Stimulated activated CD8-positive, alpha-beta memory T cell treated with anti-CD3 and anti-CD28 coated beads, Interleukin-4, amount 100 ng/mL, for 4 hours (primary cell): ENCODE measurements at places on chromosomes 4 and X.

DNA sequence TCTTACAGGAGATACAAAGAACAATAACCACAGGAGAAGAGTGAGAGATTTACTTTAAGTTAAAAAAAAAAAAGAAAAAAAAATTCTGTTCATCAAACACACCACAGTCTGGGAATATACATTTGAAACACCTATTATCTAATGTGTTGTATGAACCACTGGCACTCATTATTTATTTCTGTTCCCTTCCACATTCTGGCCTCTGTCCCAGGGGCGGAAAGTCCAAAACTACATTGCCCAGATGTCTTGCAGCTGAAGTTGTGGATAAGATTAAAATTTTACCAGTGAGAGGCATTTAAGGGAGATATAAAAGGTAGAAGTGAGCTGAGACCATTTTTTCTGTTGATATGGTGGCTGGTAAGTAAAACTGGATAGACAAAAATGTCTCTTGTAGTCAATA lies 56.2 kb downstream of the SCLT1 start:
- no peak for DNase-seq

GRCh38 chrX:120564925-120565324 lies 4.2 kb upstream of the CUL4B start:
- no peak for DNase-seq

- DNase-seq = no peak
These were observed 612.8 kb downstream of the C4orf33 start for GRCh38 chr4:129708784-129709183.

- no peak for DNase-seq
These were observed 118.4 kb downstream of the ASB9 start for GRCh38 chrX:15151267-15152186.

DNA sequence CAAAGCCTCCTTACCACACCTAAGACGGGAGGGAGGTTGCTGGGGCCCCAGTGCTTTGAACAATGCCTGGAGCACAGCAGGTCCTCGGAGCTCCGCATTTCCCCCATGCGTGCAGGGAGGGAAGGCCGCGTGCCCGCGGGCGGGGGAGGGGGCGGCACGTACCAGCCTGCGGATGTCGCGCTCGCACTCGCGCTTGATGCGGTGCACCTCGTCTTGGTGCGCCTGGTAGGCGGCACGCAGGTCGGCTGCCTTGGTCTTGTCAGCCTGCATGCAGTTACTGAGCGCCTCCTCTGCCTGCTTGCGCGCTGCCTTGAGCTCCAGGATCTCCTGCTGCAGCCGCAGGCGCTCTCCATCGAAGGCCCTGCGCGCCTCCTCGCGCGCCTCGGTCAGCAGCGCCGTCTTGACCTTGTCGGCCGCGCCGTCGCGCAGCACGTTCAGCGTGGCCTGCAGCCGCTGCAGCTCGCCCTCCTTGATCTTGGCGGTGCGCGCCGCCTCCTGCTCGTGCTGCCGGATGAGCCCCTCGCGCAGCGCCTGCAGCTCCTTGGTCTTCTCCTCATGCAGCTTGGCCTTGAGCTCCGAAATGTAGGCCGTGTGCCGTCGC lies 87.2 kb upstream of the C4orf50 start:
- DNase-seq = no peak

- no peak for DNase-seq
These were observed 440.4 kb downstream of the SPRY1 start for GRCh38 chr4:123836851-123837595.

- DNase-seq = no peak
These were observed 81.3 kb downstream of the FAM53A start for GRCh38 chr4:1602655-1603412.

GRCh38 chr4:4610672-4611071 lies 68.8 kb upstream of the STX18 start:
- DNase-seq = no peak

- no peak for DNase-seq
These were observed 104.2 kb downstream of the ANK2 start for GRCh38 chr4:113153529-113154101.

- no peak for DNase-seq
These were observed 118.5 kb downstream of the PLS3 start for GRCh38 chrX:115679460-115679859.
